HEK293T (cell line): ENCODE measurements at places on chromosomes 1 and 21.

DNA sequence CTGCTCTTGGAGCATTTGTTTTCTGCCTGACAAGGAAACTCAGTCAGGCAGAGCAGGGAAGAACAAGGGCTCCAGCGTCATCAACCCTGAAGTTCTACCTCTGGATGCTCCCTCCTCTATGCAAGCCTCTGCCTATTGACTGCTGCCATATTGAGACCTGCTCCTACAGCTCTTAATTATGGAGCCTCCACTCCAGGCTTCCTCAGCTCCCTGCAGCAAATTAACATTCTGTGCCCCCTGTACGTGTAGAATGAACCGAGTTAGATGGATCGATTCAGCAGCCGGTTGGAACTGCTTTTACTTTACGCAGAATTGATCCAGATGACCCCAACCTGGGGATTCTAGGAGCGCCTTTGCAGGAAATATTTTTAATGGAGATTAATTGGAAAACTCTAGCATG is 68.7 kb downstream of the KIRREL1 start:
- no peak for DNase-seq

DNA sequence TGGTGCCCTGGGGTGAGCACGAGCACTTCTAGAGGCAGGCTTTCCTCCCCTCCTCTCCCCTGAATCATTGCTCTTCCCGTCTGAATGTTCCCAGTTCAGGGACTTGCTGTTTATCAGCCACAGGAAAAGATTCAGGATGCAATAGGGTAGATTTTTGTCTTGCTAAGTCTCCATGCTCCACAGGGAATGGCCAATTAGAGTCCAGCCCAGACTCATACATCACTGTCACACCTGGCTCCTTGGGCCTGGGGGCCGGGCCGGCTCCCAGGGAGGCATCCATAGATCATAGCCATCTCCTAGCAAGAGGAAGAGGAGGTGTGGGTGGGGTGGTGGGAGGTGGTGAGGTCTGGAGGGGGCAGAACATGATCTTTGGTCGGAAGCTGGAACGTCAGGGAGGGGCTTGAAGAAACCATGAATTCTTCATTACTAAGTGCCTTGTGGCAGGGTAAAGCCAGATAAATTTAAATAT is 83.4 kb downstream of the LRRN2 start:
- no peak for DNase-seq

GRCh38 chr1:55045430-55045829 is 6.1 kb downstream of the PCSK9 start:
- no peak for DNase-seq

DNA sequence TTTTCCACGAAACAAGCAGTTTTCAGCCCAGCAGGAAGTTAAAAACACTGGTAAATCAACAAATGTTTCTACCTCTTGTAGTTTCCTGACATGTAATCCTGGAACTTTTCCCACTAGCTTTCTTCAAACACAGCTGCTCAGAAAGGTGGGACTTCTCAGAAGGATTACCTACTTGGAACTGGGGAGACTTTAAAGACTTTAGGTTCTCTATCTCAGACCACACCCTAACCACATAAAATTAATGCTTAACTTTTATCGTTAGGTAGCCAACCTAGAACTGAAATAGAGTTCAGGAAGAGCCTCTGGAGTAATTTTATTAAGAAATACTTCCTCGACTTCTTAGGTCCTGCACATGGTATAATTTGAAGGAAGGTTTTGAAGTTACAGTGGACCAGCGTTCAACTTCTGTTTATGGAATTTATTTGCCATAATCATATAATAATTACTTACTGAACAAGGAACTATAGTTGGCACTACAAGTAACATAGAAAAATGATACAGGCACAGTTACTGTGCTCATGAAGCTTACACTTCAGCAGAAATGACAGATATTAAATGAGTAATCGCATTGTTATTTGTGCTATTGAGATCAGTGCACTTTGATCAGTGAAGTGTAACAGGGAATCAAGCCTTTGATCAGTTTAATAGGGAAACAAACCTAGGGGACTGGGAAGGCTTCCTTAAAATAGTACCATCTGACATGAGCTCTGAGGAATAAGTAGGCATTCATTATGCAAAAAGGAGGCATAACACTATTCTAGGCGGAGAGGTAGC is at the start of gene BCL2L15:
Gene BCL2L15 (minus strand): TSS at position 180 of the 774 bp plus-strand sequence. CDS start 206 bp downstream, outside the sequence.
- no peak for DNase-seq

GRCh38 chr21:45550522-45551210 is 8.4 kb upstream of the SLC19A1 start:
- DNase-seq, result no peak

DNA sequence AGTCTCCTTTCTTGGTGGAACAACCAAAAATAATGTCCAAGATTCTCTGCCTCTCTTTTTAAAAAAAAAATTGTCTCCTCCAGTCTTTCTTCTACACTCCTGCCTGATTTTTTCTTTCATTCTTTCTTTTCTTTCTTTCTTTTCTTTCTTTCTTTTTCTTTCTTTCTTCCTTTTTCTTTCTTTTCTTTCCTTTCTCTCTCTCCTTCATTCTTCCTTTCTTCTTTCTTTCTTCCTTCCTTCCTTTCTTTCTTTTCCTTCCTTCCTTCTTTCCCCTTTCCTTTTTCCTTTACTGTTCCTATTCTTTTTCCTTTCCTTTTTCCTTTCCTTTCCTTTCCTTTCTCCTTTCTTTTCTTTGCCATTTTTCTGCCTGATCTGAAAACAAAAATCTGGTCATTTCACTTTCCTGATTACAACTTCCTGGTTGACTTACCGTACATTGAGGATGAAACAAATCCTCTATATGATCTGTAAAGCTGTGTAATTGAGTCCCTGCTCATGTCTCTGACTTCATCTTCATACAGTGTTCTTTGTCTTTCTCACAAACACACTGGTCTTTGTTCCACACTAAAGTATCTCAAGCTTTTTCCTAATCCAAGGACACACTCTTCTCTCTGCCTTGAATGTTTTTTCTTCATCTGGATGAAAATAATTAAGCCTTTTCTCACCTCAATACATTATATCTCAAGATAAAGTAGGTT is 6.1 kb upstream of the KRTAP23-1 start:
- DNase-seq, result no peak

GRCh38 chr1:184416481-184416880 is 29.7 kb downstream of the C1orf21 start:
- DNase-seq, result no peak

DNA sequence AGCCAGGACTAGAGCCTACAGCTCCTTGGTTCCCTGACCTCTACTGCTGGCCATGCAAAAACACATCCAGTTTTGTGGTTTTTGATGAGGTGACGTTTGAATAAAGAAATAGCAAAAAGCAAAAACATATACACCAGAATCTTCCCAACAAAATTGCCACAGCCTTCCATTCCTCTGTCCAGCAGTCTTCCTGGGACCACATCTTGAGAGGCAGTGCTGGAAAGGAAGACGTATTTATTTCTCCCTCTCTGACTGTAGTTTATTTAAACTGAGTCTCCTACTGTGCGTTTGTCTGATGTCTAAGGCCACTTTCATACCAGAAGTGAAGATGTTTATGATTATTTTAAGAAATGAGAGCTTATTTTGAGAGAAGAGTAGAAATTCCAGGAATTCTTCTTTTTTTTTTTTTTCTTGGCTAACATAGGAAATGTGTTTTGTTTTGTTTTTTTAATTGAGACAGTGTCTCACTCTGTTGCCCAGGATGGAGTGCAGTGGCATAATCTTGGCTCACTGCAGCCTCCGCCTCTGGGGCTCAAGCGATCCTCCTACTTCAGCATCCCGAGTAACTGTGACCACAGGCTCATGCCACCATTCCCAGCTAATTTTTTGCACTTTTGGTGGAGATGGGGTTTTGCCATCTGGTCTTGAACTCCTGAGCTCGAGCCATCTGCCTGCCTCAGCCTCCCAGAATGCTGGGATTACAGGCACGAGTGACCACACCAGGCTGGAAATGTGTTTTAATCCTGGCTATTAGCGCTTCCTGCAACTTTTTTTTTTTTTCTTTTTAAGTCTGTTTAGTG is 118.5 kb downstream of the ITSN1 start:
- DNase-seq, result no peak

- DNase-seq, result no peak
Observed at GRCh38 chr1:183353597-183353996, 64.6 kb downstream of the NMNAT2 start.
